Stimulated activated CD8-positive, alpha-beta memory T cell treated with anti-CD3 and anti-CD28 coated beads, Interleukin-2, amount 100 ng/mL, for 1 hour (primary cell): ENCODE measurements at places on chromosomes 2 and 18.

DNA sequence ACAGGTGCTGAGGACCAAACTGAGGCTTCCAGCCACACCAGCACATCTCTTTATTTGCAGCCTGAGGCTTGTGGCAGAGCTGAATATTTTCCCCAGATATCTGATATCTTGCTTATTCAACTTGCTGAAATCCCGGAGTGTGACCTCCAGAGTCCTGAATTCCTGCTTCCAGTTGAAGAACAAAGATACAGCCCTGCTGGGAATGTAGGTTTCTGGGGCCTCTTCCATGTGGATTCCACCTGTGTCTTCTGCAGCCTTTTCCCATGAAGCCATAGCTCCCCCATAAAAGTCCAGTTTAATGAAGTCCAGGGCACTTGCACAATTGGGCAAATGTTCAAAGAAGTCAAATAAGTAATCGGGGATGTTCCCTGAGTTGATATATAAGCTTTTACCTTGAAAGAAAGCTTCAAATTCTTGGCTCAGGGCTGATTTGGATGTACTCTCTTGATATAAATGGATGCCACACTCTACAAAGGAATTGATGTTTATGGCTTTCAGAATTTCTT is 14.9 kb downstream of the NLRC4 start:
- no peak for DNase-seq

GRCh38 chr2:219530048-219530963 is 13.3 kb downstream of the CHPF start:
- peak; percentile 77 for DNase-seq

GRCh38 chr2:232541195-232541960 is 1.9 kb downstream of the CHRNG start:
- DNase-seq: no peak

- no peak for DNase-seq
Measured at GRCh38 chr2:74742471-74742870, 88.4 kb downstream of the SEMA4F start.

- DNase-seq: peak; percentile 68
Measured at GRCh38 chr2:121699421-121700333, 37.0 kb downstream of the NIFK start.

DNA sequence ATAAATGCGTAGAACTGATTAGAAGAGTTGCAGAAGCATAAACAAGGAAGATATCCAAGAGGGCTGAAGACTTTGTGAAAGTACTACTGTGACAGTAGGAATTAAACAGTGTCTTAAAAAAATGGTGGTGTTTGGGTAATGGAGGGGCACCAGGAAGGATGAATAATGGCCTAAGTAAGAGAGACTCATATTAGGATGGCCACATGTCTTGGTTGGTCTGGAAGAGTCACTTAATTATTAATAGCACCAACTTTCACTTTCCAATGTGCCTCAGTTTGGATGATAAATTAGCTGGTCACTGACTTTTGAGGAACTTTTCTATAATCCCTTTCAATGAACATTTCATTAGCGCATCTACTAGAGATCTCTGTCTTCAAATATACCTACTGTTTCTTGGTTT is 372.2 kb downstream of the NYAP2 start:
- no peak for DNase-seq
